Thymus (tissue), 14 donors: ENCODE measurements at places on chromosomes 3 and 15.

DNA sequence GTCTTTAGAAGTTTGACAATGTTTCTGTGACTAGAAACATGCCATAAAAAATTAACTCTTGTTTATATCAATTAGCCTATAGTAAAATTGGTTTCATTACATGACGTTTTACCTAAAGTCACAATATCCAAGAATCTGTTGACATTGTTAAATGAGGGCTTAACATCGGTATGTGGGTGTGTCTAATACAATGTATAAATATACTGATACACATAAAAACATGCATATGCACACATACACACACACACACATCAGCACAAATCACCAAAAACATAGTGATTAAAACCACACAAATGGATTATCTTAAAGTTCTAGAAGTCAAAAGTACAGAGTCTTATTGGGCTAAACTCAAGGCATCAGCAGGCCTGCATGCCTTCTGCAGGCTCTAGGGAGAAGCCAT lies 456.7 kb downstream of the NTRK3 start:
- no peak for DNase-seq

DNA sequence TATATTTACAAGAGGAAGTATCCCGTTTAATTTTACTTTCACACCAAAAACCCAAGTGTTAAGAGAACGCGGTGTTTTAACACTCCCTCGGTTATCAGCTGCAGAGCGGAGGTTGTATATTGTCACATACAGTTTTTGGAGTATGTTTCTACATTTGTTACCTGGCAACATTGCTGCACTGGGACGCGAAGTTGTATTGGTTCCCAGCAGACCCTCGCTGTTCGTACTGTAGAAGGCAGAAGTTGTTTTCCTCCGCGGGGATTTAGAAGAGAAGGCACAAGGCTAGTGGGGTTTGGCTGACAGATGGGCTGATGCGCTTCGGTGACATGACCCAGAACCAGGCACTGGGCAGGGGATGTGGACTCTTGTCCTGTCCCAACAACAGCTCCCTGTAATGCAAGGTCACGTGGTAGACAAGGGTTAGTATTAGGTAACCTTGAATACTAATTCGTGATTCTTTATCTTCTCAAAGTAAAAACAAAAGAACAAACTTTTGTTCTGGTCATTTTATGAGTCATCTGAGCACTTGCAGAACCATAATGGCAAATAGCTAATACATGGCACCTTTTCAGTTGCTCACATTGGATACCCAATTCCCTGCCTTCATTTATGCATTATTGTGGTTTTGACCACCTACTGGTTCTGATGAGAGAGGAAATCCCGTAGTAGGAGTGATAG lies 230.4 kb upstream of the BHLHE40 start:
- no peak for DNase-seq

GRCh38 chr3:177565981-177566380 lies 368.7 kb upstream of the TBL1XR1 start:
- no peak for DNase-seq

GRCh38 chr3:174270841-174271240 lies 588.3 kb upstream of the NAALADL2 start:
- DNase-seq: no peak

- DNase-seq: no peak
Measured at GRCh38 chr3:38313695-38314094, 31.6 kb downstream of the SLC22A14 start.

DNA sequence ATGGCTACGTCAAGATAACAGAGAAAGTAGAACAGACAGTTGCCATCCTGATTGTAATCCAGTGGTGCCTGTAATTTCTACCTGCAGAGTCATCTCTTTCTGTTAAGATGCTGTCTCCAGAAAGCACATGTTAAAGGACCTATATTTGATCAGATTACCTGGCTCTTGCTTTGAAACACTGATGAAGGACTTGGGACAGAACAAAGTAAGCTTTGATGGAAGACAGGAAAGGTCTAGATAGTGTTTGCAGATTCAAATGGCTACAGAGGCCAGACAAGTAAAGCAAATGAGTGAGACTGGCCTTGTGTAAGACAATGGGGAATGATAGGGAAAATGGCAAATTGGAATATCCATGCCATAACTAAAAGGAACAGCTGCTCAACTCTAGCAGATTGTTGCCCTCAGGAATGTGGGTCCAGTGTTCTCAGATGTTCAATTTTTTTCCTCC lies 1.8 kb upstream of the GSK3B start:
- no peak for DNase-seq

- no peak for DNase-seq
Measured at GRCh38 chr3:21962456-21962855, 211.4 kb upstream of the ZNF385D start.
